ENCODE measurements at places on chromosomes 7 and 10.

GRCh38 chr10:121919666-121920065 is 8.2 kb downstream of the ATE1 start:
- H3K4me3 ChIP-seq, result no peak overlapping the region
- no peaks in the 10 kb centered on the region for H3K4me1 ChIP-seq
- no peak overlapping the region for H3K27ac ChIP-seq
- no peak for DNase-seq
- H3K36me3 ChIP-seq, result peaks cover 30% of the 10 kb centered on the region
- H3K27me3 ChIP-seq, result no peaks in the 10 kb centered on the region

- H3K27me3 ChIP-seq, result peaks cover 5% of the 10 kb centered on the region
- no peaks in the 10 kb centered on the region for H3K36me3 ChIP-seq
- H3K27ac ChIP-seq, result no peak overlapping the region
- DNase-seq, result no peak
Measured at GRCh38 chr10:118173296-118173695, 126.6 kb upstream of the RAB11FIP2 start.

GRCh38 chr10:5447056-5447455 is 34.7 kb downstream of the NET1 start:
- no peaks in the 10 kb centered on the region for H3K36me3 ChIP-seq
- no peak overlapping the region for H3K27ac ChIP-seq
- H3K4me1 ChIP-seq, result peaks cover 6% of the 10 kb centered on the region
- no peak for DNase-seq
- H3K4me3 ChIP-seq, result peak overlapping the region; percentile 56
- no peaks in the 10 kb centered on the region for H3K27me3 ChIP-seq

GRCh38 chr10:49091450-49092210 is 23.7 kb downstream of the VSTM4 start:
- no peaks in the 10 kb centered on the region for H3K27me3 ChIP-seq
- no peaks in the 10 kb centered on the region for H3K4me1 ChIP-seq
- no peak overlapping the region for H3K4me3 ChIP-seq
- H3K36me3 ChIP-seq, result no peaks in the 10 kb centered on the region

DNA sequence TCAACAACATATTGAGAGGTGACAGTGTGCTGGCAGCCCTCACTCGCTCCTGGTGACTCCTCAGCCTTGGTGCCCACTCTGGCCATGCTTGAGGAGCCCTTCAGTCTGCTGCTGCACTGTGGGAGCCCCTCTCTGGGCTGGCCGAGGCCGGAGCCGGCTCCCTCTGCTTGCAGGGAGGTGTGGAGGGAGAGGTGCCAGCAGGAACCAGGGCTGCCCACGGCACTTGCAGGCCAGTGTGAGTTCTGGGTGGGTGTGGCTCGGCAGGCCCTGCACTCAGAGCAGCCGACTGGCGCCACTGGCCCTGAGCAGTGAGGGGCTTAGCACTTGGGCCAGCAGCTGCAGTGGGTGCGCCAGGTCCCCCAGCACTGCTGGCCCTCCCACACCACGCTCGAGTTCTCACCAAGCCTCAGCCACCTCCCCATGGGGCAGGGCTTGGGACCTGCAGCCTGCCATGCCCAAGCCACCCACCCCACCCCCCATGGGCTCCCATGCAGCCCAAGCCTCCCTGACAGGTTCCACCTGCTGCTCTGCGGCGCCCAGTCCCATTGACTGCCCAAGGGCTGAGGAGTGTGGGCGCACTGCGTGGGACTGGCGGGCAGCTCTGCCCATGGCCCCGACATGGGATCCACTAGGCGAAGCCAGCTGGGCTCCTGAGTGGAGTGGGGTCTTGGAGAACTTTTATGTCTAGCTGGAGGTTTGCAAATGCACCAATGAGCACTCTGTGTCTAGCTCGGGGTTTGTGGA is 377.1 kb upstream of the ANKRD30A start:
- H3K27me3 ChIP-seq, result no peaks in the 10 kb centered on the region
- no peak for DNase-seq
- no peak overlapping the region for H3K4me3 ChIP-seq
- H3K27ac ChIP-seq, result no peak overlapping the region
- no peaks in the 10 kb centered on the region for H3K4me1 ChIP-seq

- H3K27me3 ChIP-seq, result no peaks in the 10 kb centered on the region
- peak; percentile 55 for DNase-seq
- H3K36me3 ChIP-seq, result peaks cover 5% of the 10 kb centered on the region
- H3K4me3 ChIP-seq, result no peak overlapping the region
- H3K4me1 ChIP-seq, result peaks cover 93% of the 10 kb centered on the region
- peak overlapping the region; percentile 92 for H3K27ac ChIP-seq
Measured at GRCh38 chr7:149870701-149871483, 2.9 kb upstream of the ATP6V0E2 start.

GRCh38 chr7:55339033-55340000 is 25.8 kb upstream of the LANCL2 start:
- no peak overlapping the region for H3K27ac ChIP-seq
- no peak overlapping the region for H3K4me3 ChIP-seq
- DNase-seq, result no peak
- H3K4me1 ChIP-seq, result no peaks in the 10 kb centered on the region
- H3K27me3 ChIP-seq, result no peaks in the 10 kb centered on the region
- no peaks in the 10 kb centered on the region for H3K36me3 ChIP-seq

DNA sequence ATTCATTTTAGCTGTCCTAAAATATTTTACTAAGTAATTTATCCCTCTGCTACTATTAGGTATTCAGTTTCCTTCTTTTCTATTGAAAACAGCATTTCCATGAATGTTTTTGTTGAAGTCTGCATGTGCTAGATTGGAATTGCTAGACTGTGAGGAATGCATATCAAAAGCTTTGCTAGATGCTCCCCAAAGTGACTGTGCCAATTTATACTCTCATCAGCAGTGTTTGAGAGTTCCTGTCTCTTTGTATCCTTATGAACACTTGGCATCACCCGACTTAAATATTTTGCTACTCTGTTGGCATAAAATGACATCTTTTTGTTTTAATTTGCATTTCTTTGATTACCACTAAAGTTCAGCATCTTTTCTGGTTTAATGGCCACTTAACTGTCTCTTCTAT is 45.0 kb upstream of the PRR15 start:
- H3K27me3 ChIP-seq, result no peaks in the 10 kb centered on the region
- no peak for DNase-seq
- H3K4me3 ChIP-seq, result no peak overlapping the region

GRCh38 chr10:3529691-3530090 is 255.3 kb downstream of the KLF6 start:
- DNase-seq, result no peak
- no peaks in the 10 kb centered on the region for H3K27me3 ChIP-seq
- no peak overlapping the region for H3K4me3 ChIP-seq
- H3K27ac ChIP-seq, result no peak overlapping the region
- no peaks in the 10 kb centered on the region for H3K36me3 ChIP-seq

DNA sequence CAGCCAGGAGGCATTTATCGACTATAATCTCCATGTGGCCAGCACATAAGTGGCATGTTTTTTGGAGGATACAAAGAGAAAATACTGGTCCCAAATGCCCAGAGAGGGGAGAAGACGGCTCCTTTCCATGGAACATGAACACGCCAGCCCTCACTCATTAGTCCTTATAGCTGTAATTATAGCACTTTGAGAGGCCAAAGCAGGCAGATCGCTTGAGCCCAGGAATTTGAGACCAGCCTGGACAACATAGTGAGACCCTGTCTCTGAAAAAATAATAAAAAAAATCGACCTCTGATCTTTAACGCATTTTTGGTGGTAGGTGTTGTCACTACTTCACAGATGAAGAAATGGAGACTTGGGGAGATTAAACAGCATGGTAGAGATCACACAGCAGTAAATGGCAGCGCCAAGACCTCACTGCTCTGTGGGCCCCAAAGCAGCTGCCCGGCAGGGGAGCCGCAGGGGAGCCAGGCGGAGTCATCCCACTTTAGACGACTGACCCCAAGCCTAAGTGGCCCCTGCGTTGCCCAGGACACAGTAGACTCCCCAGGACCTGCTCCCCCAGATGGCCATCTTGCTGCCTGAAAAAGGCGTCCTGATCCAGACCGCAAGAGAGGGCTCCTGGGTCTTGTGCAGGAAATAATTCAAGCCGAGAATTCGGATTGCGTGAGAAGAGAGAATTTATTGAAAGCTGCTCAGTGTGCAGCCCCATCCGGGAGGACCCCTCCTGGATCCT is 21.2 kb upstream of the PRKAG2 start:
- H3K4me3 ChIP-seq, result no peak overlapping the region
- H3K27ac ChIP-seq, result no peak overlapping the region
- H3K4me1 ChIP-seq, result no peaks in the 10 kb centered on the region
- H3K27me3 ChIP-seq, result peaks cover 12% of the 10 kb centered on the region

DNA sequence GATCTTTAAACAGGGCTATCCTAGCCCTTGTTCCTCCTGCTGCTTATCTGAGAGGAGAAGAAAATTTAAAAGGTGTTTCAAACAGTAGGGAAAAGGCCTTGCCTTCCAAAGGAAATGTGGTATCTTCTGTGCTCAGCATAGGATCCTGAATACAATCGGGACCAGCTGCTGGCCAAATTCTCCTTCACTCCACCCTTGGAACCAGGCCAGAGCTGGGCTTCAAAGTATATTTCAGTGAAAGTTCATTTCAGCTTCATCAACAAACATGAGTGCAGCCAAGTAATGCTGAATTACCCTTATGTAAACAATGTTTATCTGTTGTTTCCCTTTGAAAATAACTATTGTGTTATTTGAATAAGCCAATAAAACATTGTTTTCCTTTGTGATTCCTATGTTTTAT is 146.5 kb upstream of the MEOX2 start:
- H3K4me3 ChIP-seq, result no peak overlapping the region
- H3K4me1 ChIP-seq, result no peaks in the 10 kb centered on the region
- no peak overlapping the region for H3K27ac ChIP-seq
- no peaks in the 10 kb centered on the region for H3K27me3 ChIP-seq

DNA sequence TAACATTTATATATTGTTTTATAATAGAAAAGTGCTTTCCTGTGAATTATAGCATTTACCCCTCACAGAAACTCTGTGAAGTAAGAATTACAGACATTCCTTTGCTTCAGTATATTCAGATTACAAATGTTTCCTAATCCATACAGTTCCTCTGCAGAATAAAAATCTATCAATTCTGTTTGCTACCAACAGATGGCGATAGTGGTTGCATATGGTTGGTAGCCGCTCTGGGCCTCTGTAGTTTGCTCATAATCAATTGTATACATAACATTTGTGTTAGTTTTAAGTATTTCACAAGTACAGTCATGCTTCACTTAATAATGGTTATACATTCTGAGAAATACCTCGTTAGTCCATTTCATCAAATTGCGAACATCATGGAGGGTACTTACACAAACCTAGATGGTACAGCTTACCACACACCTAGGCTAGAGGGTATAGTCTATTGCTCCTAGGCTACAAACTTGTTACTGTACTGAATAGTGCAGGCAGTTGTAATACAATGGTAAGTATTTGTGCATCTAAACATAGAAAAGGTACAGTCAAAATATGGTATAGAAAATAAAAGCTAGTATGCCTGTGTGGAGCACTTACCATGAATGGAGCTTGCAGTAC is 94.4 kb upstream of the STEAP4 start:
- no peaks in the 10 kb centered on the region for H3K27me3 ChIP-seq
- no peaks in the 10 kb centered on the region for H3K36me3 ChIP-seq
- no peak overlapping the region for H3K4me3 ChIP-seq

DNA sequence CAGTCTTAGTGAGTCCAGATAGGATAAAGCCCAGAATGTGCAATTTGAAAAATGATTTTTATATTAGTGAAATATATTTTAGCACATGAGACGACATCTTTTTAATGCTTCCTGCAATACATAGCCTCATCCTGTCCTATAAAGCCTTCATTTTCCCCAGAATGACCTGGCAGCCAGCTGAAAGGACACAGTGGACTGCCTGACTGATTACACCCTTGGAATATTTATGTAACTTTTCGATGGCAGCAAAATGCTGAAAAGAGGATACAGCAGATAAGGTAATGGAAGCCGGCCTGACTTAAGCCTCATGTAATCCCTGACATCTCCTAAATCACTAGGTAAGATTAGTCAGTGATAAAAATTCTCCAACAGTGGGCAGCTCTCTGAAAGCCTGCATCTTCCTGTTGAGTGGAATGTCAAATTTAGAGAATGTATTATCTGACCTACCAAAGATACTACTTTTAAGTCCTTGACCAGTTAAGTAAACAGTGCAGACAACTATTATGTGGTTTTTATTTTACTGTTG is 210.7 kb upstream of the STEAP1 start:
- H3K36me3 ChIP-seq, result no peaks in the 10 kb centered on the region
- H3K4me1 ChIP-seq, result no peaks in the 10 kb centered on the region
- H3K27me3 ChIP-seq, result no peaks in the 10 kb centered on the region
- H3K4me3 ChIP-seq, result no peak overlapping the region

GRCh38 chr10:63375458-63375857 is 90.3 kb downstream of the JMJD1C start:
- no peaks in the 10 kb centered on the region for H3K27me3 ChIP-seq
- no peaks in the 10 kb centered on the region for H3K4me1 ChIP-seq
- H3K4me3 ChIP-seq, result no peak overlapping the region
- no peak for DNase-seq
- no peak overlapping the region for H3K27ac ChIP-seq

- DNase-seq, result no peak
- no peaks in the 10 kb centered on the region for H3K4me1 ChIP-seq
- no peaks in the 10 kb centered on the region for H3K36me3 ChIP-seq
- no peak overlapping the region for H3K4me3 ChIP-seq
- no peak overlapping the region for H3K27ac ChIP-seq
- H3K27me3 ChIP-seq, result peaks cover 9% of the 10 kb centered on the region
Measured at GRCh38 chr7:1646957-1647891, 22.9 kb upstream of the ELFN1 start.

DNA sequence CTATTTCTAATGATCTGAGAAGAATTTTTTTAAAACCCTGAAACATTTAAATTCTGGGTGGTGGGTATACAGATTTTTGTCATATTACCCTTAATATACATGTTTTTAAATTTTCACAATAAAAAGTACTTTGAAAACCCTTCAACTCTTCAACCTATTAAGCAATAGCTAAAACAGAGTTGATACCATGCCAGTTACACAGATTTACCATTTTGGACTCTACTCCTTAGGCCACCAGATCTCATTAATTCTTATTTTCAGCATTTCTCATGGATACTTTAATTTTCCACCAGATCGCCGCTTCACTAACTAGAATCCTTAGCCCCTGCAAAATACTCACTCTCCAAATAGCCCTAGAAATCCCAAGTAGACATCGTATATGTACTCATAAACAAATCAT is 12.7 kb upstream of the COL28A1 start:
- H3K4me3 ChIP-seq, result no peak overlapping the region
- no peaks in the 10 kb centered on the region for H3K27me3 ChIP-seq
- no peaks in the 10 kb centered on the region for H3K36me3 ChIP-seq
- no peak for DNase-seq

DNA sequence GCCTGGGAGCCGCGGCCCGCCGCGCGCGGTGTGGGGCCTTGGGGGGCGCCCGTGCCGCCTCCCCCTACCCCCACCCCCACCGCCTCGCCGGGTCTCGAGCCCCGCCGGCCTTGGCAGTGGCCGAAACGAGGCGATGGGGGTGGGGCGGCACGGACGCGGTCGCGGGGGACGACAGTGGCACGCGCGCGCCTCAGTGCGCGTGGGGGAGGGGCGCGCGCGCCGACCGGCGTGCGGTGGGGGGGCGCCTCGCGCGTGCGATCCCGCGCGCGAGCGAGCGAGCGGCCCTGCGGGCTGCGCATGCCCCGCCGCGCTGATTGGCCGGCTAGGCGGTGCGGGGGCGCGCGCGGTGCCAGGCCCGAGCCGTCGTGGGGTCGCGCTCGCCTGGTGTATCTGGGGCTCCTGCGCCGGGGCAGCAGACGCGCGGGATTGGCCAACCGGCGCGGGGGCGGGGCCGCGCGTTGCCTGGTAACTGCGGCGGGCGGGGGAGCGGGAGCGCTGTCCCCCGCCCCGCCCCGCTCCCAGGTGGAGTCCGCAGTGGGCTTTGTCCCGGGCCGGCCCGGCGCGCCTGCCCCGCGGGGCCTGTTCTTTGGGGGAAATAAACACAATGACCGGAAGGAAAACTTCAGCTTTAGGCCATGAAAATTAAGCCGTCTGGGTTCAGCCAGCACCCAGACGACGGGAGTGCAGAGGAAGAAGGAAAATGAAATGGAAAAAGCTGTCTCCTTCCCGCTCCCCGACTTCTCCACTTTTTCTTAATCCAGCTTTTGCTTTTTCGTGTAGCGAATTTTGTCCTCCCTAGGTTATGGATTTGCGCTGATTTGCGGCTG is 873 bp downstream of the GTF2I start:
- no peaks in the 10 kb centered on the region for H3K36me3 ChIP-seq
- H3K27me3 ChIP-seq, result no peaks in the 10 kb centered on the region
- H3K4me1 ChIP-seq, result peaks cover 49% of the 10 kb centered on the region
